ENCODE measurements at places on chromosomes 2 and 18.

- DNase-seq: no peak
These were observed 25.8 kb downstream of the FEZ2 start for GRCh38 chr2:36572054-36572718.

DNA sequence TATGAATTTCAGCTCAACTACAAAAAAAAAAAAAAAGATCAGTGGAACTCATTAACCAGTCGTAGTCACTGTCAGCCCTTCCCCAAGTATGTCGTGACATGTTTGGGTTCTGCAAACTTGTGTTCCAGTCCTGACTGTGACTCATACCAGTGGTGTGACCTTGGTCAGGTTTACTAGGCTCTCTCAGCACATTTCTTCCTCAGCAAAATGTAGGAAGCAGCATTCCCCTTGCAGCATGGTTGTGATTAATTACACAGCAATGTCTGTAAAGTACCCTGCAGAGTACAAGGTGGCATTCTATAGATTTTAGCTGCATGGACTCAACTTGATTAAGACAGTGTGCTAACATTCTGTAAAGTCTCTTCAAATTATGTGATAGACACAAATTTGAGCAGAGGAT is 156.9 kb downstream of the LAMA1 start:
- DNase-seq: no peak

DNA sequence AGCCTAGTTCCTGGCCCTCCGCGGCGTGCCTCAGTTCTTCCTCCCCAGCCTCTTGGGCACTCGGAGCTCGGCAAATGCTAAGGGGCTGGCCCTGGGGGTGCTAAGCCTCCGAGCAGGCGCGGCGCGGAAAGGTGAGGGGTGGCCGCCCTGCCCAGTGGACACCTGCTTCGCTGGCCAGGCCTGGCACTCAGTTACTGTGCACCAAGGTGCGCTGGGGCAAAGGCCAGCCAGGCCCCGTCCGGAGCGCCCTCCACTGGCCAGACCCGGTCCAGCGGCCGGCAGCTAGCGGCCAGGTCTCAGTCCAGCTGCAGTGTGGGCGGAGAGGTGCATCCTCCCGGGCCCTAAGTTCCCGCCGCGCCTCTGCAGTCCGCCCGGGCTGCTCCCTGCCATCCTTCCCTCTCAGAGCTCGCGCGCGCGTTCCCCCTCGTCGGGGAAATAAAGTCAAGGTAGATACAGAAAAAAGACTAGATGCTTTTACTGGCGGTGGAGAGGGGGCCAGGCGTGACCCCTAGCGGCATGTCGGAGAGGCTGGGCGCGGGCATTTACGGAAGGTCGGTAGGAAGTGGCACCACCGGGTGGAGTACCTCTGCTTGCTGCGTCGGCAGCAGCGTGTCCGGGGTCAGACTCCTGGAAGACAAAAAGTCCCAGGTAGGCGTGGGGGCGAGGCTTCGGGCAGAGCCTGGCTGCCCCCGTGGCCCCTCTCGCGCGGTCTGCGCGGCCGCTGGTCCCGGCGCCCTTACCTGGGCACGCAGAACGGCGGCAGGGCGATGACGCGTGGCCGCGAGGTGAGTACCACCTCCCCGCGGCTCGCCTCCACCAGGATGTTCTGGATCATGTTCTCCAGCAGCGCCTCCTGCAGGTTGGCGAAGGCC is 9.4 kb upstream of the CRYBA2 start:
- no peak for DNase-seq

DNA sequence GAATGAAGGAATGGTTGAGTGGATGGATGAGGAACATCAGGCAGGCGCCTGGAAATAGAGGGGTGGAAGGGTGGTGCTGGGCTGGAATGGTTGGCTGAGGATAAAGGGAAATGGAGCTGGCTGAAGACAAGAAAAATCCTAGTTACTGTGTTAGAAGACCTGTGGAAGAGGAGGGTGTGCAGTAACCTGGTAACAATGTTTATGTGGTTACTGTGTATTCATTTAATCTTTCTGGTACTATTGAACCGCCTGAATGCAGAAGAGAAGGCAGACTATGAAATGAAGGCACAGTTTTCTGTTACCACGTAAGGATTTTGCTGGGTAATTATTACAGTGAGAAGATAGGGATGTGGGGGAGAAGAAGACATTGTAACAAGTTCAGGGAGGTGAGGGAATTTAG is 110.3 kb upstream of the MGAT5 start:
- no peak for DNase-seq

GRCh38 chr2:118813601-118814339 is 33.7 kb downstream of the EN1 start:
- no peak for DNase-seq

DNA sequence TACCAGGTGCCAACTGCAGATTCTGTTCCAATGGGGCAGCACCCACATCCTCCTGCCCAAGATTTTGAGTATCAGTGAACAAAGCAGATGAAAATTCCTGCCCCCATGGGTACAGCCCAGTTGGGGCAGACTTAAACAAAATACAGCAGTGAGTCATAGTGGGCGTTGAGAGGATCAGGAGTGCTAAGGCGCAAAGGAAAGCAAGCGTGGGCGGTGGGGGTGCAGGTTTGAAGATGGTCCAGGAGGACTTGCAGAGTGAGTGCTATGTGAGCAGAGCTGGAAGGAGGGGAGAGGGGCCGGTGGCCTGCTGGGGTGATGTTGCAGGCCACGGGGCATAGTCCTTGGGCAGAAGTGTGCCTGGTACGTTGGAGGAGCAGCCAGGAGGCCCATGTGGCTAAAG is 24.7 kb downstream of the STEAP3 start:
- DNase-seq: no peak

- DNase-seq: no peak
These were observed 351.9 kb upstream of the ID2 start for GRCh38 chr2:8329660-8330622.

DNA sequence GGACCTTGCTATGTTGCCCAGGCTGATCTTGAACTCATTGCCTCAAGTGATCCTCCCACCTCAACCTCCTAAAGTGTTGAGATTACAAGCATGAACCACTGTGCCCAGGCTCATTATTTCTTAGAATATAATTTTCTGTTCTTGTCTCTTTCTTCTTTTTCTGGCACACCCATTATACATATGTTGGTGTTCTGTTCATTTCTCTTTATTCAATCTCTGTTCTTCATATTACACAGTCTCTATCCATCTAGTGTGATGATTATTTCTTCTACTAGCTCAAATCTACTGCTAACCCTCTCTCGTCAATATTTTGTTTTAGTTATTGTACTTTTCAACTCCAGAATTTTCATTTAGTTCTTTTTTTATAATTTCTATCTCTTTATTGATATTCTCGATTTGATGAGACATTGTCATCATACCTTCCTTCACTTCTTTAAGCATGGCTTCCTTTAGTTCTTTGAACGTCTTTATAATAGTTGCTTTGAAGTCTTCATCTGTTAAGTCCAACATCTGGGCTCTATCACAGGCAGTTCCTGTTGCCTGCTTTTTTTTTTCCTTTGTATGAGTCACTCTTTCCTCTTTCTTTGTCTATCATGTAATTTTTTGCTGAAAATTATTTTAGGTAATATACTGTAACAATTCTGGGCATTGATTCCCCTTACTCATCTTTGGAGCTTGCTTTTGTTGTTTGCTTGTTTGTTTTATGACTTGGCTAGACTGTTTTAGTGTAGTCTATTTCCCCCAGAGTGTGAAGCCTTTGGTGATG is 196.4 kb upstream of the NABP1 start:
- DNase-seq: no peak

DNA sequence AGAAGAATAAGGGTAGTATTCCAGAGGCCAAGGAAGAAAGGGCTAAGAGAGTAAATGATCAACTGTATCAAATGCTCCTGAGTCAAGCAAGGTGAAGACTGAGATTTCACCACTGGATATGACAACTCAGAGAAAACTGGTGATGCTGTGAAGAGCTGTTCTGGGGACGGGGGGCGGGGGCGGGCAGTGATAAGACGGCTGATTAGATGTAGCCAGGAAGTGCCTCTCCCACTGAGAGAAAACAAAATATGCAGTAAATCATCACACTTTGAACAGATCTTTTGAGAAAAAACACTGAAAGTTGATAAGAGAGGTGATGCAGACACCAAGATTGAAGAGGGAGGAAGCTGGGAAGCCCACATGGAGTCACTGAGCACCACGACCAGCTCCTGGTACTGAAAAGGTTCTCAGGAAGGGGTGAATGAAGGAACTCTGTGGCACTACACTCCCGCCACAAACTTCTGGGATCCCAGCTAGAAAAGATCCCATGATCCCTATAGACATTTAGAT is 75.8 kb downstream of the MYO3B start:
- DNase-seq: no peak

DNA sequence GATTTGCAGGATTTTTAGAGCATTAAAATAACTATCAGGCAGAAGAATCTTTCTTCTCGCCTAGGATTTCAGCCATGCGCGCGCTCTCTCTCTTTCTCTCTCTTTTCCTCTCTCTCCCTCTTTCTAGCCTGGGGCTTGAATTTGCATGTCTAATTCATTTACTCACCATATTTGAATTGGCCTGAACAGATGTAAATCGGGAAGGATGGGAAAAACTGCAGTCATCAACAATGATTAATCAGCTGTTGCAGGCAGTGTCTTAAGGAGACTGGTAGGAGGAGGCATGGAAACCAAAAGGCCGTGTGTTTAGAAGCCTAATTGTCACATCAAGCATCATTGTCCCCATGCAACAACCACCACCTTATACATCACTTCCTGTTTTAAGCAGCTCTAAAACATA is 137.0 kb downstream of the MEIS1 start:
- no peak for DNase-seq

GRCh38 chr2:149365931-149366583 is 35.7 kb downstream of the LYPD6 start:
- DNase-seq: no peak

DNA sequence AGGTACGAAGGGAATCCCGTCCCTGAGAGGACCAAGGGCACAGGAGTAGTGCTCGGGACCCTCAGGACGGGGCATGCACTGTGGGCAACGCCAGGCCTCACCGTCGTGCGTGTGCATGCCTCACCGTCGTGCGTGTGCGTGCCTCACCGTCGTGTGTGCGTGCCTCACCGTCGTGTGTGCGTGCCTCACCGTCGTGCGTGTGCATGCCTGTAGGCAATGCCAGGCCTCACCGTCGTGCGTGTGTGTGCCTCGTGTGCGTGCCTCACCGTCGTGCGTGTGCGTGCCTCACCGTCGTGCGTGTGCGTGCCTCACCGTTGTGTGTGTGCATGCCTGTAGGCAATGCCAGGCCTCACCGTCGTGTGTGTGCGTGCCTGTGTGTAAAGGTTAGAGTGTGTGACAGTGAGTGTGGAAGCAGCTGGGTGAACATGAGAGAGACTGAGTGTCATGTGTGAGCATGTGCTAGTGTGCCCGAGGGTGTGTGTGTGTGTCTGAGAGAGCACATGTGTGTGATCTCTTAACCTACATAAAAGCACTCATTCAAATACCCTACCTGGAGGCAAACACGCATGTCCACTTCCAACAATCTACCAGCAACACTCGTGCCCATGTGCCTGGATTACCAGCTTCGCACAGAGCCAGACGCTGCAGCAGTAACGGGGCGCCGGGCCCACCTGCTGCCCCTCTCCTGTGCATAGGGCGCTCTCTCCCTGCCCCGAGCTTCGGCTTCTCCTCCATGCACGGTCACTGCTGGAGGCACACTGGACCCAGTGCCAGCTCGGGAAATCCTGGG is 36.3 kb downstream of the ZNF516 start:
- no peak for DNase-seq

GRCh38 chr2:197058777-197059300 is 132.3 kb upstream of the PGAP1 start:
- DNase-seq: no peak

- DNase-seq: no peak
These were observed 162.3 kb downstream of the ARHGAP28 start for GRCh38 chr18:6891788-6892187.

DNA sequence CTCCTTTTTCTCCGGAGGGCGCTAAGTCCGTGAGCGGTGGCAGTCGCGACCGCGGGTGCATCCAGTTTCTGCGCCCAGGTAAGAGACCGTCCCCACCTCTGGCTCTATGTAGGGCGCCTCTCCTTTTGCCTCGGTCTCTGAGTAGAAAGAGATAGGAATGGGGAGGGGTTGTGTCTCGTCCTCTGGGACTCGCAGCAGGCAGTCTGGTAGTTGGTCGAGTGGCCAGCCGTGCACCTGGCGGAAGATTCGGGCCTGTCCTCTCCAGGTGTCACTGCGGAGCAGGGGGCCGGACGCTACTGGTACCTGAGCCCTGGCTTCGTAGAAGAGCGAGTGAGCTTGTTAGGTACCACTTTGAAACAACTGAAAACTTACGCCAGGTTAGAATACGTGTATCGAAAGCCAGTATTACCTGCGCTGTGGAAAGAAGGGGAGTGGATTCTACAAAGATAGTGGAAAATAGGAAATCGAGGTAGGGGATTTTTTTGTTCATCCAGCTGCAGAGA is 403 bp downstream of the MAP2 start:
- no peak for DNase-seq

DNA sequence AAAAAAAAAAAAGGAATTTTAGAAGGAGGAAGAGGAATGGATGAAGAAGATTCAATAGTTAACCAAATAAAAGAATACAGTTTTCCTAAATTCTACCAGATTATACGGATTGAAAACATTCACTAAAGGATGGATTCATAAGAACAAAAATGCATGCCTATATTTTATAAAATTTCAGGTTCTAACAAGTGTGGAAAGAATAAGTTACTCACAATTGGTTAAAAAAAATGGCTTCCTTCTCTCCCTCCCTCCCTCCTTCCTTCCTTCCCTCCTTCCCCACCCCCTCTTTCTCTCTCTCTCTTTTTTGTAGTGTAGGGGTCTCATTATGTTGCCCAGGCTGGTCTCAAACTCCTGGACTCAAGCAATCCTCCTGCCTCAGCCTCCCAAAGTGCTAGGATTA is 1.6 kb upstream of the TP53I3 start:
- no peak for DNase-seq

- DNase-seq: peak; percentile 42
These were observed 133.5 kb upstream of the MGAT5 start for GRCh38 chr2:134120406-134120732.

- DNase-seq: no peak
These were observed 90.3 kb upstream of the PHLPP1 start for GRCh38 chr18:62625019-62625418.

DNA sequence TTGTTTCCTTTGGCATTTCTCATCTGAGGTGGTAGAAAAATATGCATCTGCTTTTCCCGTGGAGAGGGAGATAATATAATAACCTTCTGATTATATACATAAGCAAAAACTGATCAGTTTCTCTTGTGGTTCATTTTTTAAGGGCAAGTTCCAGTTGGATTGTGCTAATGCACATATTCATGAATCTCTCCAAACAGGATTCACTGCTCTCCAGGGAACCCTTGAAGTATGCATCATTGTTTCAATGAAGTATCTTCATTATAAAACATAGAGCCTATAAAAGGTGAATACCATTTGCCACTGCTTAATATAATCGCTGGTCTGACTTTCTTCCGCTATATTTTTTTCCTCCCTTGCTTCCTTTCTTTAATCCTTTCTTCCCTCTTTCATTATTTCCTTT is 384.7 kb downstream of the FIGN start:
- DNase-seq: no peak

- DNase-seq: no peak
These were observed 20.1 kb upstream of the TNP1 start for GRCh38 chr2:216879727-216880508.

GRCh38 chr2:47021301-47022009 is 105.8 kb upstream of the MCFD2 start:
- no peak for DNase-seq

Data from GOT3 (cell line).